ENCODE measurements at places on chromosomes 12 and 14.

DNA sequence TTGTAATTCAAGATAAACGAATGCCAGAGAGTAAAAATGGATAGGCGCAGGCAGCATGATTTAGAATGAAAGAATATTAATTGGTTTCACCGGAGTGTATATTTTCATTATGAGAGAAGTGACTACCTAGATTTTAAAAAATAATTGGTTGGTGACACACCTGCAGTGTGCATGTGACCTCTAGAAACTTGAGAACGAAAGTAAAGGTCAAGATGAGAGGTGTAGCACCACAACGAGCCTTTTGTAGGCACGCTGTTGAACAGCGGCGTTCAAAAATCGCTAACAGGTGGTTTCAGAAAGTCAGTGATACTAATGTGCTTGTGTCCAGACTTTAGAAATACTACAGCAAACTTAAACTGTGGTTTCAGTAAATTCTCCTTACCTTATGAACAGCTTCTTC is 123.8 kb downstream of the NPAS3 start:
- DNase-seq = no peak

DNA sequence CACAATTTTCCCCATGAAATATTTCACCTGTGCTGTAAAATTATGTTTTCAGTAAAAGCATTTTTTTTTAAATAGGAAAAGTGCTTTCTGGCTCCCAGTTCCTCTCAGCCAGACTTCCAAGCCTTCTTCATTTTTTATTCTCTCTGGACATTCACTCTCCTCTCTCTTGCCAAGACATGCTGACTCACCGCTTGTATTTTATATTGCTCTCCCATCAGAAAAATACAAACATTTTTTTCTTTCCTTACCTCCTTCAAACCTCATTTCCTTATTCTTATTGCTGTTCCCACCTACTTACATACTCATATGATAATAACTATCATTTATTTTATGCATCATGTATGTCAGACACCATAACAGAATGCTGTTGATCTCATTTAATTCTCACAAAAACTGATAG is 37.7 kb upstream of the ZNF641 start:
- DNase-seq = no peak

- DNase-seq = no peak
Measured at GRCh38 chr14:43729143-43729542, 777.9 kb downstream of the FSCB start.

DNA sequence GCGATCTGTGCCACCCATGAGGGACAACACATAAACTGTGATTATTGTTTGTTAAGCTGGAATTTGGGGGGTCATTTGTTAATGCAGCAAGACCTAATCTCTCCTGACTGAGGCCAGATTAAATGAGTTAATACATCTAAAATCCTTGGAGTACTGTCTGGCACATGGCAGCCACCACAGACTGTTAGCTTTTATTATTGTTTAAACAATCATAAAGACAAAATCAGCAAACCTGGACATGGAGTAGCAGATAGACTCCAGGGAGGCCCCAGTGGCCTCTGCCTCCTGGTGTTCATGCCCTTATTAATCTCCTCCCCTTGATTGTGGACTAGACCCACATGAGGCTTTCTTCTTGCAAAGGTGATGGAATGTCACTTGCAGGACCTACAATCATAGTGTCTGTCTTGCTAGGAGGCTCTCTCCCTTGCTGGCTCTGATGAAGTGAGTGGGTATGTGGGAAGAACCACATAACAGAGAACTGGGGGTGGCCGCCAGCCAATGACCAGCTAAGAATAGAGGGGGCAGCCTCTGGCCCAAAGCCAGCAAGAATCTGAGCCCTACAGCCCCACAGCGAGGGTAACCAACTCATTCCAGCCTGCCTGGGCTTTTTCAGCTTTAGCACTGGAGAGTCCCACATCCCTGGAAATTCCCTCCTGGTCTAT is 142.0 kb downstream of the SCARB1 start:
- DNase-seq = no peak
